ENCODE measurements at places on chromosomes 1 and 21. TPM values are rescaled to one million over a fixed set of nuclear protein-coding genes. Genes with fewer than 3 reads are reported as not detected.

DNA sequence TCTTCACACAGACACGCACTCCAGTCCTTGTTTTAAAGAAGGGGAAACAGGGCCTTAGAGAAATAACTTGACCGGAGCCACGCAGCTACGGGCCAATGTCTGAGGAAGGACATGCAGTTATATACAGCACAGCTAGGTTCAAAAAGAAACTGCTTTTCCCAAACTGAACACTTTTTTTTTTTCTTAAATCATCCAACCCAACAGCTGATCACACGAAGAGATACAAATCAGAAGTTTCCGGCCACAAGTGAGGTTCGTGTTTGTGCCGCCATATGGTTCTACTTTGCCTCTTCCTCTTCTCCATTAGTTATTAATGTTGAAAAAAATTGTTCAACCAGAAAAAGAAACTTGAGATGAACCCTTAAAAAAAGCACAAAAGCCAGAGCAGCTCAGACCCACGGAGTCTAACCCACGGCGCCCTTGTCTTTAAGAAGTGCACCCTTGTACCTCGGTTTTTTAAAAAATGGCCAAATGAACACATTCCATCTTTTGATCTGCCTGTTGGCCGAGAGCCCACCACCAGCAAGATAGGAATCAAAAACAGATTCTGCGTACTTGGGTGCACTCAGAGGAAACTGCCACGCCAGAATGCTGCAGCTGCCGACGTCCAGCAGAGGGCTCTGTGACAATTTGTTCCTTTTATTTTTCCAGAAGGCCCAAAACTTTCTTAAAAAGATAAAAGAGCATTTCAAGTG lies 78.9 kb downstream of the SLC66A1 start:
- peak; percentile 50 for DNase-seq

DNA sequence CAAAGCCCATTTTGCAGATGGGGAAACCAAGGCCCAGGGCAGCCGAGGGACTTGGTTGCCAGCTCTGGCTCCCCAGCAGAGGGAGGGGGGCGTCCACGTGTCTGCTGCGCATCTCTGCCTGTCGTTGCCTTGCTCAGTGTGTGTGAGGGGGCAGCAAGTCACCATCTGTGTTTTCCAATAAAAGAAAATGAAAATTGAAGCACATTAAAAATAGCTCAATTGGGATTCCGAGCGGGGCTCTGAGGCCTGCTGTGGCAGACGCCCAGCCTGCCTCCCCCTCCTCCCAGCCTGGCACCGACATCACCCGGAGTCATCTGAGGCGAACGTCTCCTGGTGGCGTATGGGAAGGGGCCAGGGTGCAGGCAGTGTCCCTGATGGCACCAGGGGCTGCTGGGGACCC lies 51.2 kb downstream of the EPHB2 start:
- no peak for DNase-seq

DNA sequence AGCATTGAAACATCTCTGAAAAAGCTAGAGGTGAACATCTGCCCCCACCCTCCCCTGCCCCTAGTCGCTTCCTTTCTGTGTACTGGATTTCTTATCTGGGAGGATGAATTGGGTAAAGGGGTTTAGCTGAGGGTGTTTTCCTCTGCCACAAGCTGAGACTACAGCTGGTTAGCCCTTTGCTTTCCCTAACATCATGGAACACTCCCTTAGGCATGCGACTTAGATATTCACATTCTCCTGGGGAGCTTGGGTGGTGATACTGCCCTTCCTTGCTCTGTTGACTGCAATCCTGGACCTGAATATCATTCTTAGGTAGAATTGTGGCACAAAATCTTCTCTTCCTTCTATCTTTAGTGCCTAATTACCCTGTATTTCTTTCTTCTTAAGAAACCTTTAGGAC lies 117.4 kb upstream of the KIAA0040 start:
- no peak for DNase-seq

- DNase-seq: no peak
Measured at GRCh38 chr1:116991171-116991845, 10.3 kb upstream of the CD101 start.

- DNase-seq: peak; percentile 61
Measured at GRCh38 chr1:43763497-43763973, 56.2 kb downstream of the ST3GAL3 start.

- DNase-seq: no peak
Measured at GRCh38 chr1:52424231-52424636, 19.8 kb downstream of the PRPF38A start.

Gene TMEM200B
- polyA plus RNA-seq: 16.1 TPM

Gene CYP4X1
- polyA plus RNA-seq: 11.6 TPM

Gene FCN3
- polyA plus RNA-seq: 2.9 TPM

DNA sequence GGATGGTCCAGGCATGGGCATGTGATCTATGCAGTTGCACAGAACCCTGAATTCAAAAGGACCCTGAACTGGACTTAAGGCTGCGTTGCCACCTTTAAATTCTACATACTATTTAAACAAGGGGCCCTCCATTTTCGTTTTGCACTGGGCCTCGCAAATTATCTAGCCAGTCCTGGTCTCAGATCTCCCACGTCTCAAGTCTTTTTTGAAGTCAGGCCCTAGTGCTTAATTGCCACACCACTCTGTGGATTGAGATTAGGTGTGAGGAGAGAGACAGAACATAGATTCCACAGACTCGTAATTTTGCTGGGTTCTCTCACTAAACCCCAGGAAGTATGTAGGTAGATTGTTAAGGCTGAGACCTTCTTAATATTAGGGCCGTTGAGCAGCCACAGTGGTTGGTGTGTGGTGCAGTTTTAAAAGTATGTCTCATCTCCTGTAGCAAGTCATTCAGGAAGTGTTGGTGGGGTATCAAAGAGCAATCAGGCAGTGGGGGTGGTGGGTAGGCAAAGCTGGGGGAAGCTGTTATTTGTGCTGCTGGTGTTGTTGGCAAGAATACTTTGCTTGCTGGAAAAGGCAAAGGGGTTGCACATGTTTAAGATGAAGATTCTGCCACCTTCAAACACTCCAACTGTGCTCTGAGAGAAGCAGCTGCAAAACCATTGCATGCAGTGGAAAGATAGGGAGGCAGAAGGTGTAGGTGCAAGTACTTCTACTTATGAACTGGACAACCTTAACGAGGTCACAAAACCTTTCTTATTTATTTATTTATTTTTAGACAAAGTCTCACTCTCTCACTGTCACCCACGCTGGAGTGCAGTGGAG lies 11.2 kb downstream of the CD84 start:
- DNase-seq: no peak

Gene ZNF670
- polyA plus RNA-seq: 8.3 TPM

DNA sequence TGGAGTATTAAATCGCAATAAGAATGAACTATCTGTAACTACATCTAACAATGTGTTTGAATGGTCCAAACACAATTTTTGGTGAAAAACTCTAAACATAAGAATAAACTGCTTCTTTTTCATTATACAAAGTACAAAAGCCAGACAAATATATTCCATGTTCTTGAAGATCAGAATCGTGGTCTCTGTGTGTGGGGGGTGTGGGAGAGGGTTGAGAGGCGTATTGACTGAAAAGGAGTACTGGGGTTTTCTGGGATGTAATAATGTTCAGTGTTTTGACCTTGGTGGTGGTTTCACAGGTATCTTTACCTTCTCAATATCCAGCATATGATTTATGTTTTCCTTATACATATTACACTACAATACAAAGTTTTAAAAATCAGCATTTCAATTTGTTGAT lies 764 bp upstream of the CFH start:
- no peak for DNase-seq

Gene ATP1A4
- polyA plus RNA-seq: 0.11 TPM

DNA sequence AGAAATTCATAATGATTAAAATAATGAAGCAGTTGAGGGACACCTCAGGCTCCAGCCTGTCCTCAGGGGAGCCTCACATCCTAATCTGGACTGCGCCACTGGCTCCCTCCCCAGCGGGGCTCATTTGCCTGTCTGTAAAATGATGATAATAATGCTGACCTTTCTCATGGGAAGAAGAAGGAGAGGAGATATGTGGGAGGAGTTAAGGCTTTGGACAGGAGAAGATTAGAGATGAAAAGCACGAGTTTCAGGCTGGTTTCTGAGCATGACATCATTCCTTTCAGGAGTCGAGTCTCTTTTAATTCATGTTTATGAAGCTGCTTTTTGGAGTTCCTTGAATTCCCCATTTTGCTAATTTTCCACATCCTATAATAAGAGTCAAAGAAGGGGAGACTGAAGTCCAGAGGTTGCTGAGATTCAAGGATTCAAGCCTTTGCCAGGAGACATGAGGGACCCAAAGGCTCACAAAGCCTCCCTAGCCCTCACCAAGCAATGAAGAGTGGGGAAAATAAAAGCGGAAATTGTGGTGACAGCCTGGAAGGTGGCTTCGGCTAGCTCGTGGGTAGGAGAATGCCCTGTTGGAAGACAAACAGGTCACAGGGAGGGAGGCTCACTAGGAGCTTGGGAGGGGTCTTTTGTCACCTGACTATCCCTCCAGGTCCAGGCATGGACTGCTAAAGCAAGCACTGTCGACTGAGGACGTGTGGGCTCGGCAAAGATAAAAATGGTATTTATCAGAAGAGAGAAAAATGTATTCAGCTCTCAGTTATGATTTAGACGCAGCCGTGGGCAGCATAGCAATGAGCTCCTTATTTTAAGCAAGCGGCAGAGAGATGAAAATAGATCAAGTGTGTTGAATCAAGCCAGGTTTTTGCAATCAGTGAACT lies 27.5 kb upstream of the STMN1 start:
- DNase-seq: no peak

DNA sequence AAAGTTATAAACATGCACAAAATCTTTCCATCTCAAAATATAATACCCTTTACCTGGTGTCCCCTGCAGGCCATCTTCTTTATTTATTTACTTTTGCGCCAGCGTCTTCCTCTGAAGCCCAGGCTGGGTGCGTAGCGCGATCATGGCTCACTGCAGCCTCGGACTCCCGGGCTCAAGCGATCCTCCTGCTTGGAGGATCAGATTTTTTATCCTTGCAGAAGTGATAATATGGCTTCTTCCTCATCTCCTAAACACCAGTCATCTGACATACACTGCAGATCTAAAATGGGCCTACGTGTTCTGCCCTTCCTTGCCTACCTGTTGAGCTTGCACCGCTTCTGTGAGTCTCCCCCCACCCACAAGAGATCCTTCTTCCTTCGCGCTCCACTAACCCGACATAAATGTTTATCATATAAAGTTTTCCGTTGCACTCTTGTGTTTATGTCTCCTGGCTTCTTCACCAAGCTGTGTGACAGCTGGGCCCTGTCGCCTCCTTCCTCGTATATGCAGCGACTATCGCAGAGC lies 506 bp upstream of the SRP9 start:
- no peak for DNase-seq
